Hepatocyte (in vitro differentiated cells): ENCODE measurements at places on chromosomes 4 and X. TPM values are rescaled to one million over a fixed set of nuclear protein-coding genes. Genes with fewer than 3 reads are reported as not detected.

- no peak for DNase-seq
- no peak overlapping the region for H3K27ac ChIP-seq
- no peaks in the 10 kb centered on the region for H3K4me1 ChIP-seq
- no peaks in the 10 kb centered on the region for H3K27me3 ChIP-seq
- no peaks in the 10 kb centered on the region for H3K36me3 ChIP-seq
- no peak overlapping the region for H3K4me3 ChIP-seq
Measured at GRCh38 chr4:109657854-109658418, 45.3 kb downstream of the CASP6 start.

DNA sequence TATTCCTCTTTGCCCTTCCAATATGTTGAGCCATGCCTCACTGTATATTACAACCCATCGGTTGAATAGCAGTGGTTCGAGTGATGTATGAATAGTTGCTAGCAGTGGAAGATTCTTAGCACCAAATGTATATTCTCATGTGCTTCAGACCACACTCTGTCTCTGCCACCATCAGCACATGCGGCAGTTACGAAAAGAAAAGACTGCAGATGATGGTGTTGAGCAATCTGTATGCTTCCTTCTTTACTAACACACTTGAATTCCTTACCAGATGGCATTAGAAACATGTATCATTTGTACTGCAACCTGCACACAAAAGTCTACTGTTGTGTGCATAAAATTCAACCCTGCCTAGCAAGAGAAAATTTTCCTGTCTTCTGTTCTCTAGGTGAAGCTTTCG lies 214.6 kb downstream of the ENOX2 start:
- no peak overlapping the region for H3K4me3 ChIP-seq
- no peaks in the 10 kb centered on the region for H3K36me3 ChIP-seq
- H3K4me1 ChIP-seq, result no peaks in the 10 kb centered on the region
- no peak for DNase-seq
- H3K27me3 ChIP-seq, result no peaks in the 10 kb centered on the region

DNA sequence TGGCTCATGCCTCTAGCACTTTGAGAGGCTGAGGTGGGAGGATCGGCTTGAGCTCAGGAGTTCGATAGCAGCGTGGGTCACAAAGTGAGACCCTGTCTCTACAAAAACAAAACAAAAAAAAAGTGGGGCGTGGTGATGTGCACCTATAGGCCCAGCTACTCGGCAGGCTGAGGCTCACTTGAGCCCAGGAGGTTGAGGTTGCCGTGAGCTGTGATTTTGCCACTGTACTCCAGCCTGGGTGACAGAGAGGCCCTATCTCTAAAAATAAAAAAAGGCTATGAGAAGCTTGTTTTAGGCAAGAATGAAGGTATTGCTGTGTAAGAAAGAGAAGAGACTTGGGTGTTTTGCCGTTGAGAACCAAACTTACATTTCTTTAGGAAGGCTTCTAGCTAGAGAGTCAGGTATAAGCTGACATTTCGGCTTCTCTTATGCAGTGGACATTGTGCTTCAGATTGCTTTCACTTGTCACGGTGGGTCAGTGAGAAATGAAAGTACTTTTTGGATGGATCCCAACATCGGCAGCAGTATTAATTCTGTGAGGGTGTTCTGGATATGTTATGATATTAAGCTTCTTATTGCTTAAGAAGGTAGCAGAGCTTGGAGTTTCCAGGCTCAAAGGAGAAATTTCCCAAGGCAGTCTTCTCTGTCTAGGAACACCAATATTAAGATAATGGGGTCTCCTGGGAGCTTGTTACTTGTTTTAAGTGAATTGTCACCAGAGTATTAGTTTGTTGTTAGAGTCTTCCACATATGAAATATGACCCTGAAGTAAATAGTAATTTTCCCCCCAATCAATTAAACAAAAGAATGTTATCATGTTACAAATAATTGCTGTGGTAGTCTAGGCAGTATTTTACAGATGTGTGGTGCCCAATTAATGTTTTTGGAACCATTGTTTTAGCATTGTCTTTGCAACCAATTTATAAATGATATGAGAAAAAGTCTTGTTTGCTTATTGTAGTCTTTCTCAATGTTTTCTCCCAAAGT lies 17.6 kb downstream of the TMEM131L start:
- no peak overlapping the region for H3K4me3 ChIP-seq
- DNase-seq, result no peak
- peaks cover 17% of the 10 kb centered on the region for H3K4me1 ChIP-seq
- no peak overlapping the region for H3K27ac ChIP-seq
- H3K27me3 ChIP-seq, result no peaks in the 10 kb centered on the region

Gene SHROOM4
- 7.1 and 7.3 TPM in 2 replicates for total RNA-seq

DNA sequence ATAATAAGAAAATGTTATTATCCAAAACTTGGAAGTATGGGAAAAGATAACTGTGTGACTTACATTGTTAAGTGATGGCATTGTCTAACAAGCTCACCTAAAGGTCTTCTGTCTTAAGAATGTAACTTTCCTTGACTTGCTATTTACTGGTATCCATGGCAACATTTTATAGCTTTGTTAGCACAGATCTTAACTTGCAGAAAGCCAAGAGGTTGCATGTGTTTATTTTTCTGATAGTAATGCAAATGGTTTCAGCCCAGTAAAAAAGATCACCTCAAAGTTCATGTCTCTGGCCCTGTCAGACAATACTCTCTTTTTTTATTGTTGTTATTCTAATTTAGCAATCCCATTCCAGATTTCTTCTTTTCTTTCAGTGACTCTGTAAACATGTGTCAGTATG lies 425.3 kb downstream of the SPRY1 start:
- no peaks in the 10 kb centered on the region for H3K27me3 ChIP-seq
- H3K27ac ChIP-seq, result peak overlapping the region; percentile 12
- peak; percentile 57 for DNase-seq

Gene ADGRG2
- total RNA-seq, result 3.7 and 4.5 TPM in 2 replicates

- no peak for DNase-seq
- no peaks in the 10 kb centered on the region for H3K4me1 ChIP-seq
- no peaks in the 10 kb centered on the region for H3K27me3 ChIP-seq
- H3K27ac ChIP-seq, result no peak overlapping the region
- no peak overlapping the region for H3K4me3 ChIP-seq
- H3K36me3 ChIP-seq, result no peaks in the 10 kb centered on the region
Measured at GRCh38 chr4:15794905-15795304, 16.8 kb downstream of the CD38 start.
